Gastroesophageal sphincter (tissue), 4 donors: ENCODE measurements at places on chromosomes 1 and 21. TPM values are rescaled to one million over a fixed set of nuclear protein-coding genes. Genes with fewer than 3 reads are reported as not detected.

DNA sequence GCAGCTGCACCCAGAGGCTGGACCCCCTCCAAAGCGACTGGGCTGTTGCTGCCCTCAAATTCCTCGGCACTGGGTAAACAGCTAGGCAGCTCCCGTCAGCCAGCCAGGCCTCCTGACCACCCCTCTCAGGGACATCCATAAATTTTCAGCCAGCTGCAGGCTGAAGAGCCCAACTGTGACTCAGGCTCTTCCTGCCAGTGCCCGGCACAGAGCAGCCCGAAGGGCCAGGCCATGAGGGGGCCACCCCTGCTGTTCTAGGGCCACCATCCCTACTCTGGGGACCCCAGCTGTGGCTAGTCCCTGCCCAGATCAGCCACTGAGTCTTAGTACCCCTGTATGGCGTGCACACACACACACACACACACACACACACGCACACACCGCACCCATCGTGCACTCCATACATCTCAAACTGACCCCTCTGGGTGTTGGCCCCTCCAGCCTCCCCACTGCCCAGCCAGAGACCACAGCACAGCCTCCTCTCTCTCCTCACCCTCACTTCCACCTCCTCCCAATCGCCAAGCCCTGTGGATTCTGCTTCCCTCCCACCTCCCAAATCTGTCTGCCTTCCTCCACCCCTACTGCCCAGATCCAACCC is 6.2 kb upstream of the LAPTM5 start:
- ATAC-seq = peak; percentile 67

DNA sequence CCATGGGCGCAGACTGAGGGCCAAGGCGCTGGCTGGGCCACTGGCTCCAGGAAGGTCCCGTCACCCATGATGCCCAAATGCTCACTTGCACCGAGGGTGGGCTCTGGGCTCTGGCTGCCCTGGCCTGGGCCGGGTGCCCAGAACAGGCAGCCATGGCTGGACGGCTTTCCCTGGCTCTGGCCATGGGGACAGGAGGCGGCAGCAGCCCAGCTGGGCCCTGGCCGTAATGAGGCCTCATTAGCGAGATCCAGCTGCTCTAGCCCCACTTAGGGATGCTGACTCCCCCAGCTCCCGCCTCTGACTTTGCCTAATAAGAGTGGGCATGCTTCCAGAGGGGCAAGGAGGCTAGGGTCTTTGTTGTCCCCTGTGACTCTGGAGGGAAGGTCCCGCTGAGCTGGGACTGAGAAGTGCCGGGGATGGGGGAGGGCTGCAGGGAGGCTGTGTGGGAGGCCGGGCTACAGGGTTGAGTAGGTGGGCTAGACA is 11.8 kb downstream of the SLC6A9 start:
- no peak for ATAC-seq

GRCh38 chr1:213759359-213760181 is 228.2 kb upstream of the PROX1 start:
- no peak for ATAC-seq

GRCh38 chr1:158149175-158149574 is 31.5 kb upstream of the CD1D start:
- no peak for ATAC-seq

GRCh38 chr1:107807405-107807804 is 157.6 kb downstream of the VAV3 start:
- no peak for ATAC-seq

- no peak for ATAC-seq
These were observed 190.5 kb upstream of the C1orf174 start for GRCh38 chr1:4090556-4090955.

DNA sequence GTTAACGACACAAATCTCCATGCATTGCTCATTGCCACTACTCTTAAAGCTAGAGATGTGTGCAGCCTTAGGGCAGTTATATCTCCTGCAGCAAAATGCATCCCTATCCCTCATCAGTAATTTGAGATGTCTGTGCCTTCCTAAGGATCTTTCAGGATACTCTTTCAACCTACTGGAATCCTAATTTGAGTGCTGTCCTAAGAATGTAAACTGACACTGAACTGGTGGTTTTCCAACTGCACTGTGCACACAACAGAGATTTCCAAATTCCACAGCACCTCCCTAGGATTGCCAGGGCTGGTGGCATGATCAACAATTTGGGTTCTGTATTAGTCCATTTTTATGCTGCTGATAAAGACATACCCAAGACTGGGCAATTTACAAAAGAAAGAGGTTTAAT is 193.9 kb downstream of the LTN1 start:
- peak; percentile 43 for ATAC-seq

DNA sequence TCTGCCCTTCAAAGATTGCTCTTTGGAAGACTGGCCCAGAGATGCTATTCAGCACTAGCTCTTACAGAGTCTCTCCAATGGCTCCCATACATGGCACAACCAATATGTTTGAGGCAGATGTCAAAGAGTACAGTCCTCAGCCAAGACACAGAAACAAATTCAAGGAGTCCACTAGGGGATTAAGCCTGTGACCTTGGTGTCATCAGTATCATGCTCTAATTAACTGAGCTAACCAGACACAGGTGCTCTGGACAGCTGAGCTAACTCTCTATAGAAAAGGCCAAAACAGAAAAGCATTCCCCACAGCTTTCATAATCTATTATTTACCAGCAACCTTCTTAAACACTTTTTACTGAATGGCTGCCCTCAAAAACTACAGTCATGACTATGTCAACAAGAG is 666.0 kb upstream of the PLXNA2 start:
- ATAC-seq = no peak

DNA sequence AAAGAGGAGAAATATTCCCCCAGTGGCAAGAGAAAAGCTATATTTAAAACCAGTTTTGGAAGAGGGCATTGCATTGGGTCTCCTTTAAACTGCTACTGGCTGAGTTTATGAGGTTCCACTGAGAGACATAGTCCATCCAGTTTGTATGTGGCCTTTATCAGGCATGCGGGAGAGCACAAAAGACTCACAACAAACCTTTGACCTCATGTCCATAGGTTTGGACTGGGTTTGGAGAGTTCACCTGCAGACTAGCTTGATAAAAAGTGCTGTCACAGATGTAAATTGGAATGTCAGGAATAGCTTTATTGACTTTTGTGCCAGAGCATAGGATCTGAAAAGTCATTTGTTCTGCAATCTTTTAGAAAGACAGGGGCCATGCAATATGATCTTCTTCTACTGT is 131.0 kb upstream of the NRIP1 start:
- ATAC-seq = no peak

GRCh38 chr1:2428490-2428889 is 16.1 kb upstream of the PEX10 start:
- no peak for ATAC-seq

GRCh38 chr1:77900687-77901293 is 12.4 kb downstream of the NEXN start:
- ATAC-seq = no peak

GRCh38 chr1:44640200-44640853 is 34.0 kb downstream of the TMEM53 start:
- ATAC-seq = no peak

- ATAC-seq = no peak
These were observed 57.9 kb upstream of the S1PR1 start for GRCh38 chr1:101178688-101179491.

DNA sequence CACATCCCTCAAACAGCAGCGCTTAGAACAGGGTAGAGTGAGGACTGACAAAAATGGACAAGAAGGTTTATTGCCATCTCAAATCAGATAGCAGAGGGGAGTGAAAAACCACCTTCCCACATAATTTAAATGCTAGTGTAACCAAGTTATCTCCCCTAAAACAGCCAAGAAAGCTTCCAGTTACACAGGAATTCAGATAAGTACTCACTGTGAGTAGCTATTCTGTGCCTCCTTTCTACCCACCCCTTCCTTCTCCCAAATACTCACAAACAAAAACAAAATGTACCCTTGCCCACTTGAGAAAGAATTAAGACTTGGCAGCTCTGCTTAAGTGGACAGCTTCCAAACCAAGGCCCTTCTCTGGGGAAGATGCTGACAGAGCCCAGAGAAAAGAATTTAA is 9.1 kb downstream of the OTUD7B start:
- ATAC-seq = no peak

- ATAC-seq = peak; percentile 29
These were observed 9.2 kb downstream of the PDXK start for GRCh38 chr21:43728154-43728466.

DNA sequence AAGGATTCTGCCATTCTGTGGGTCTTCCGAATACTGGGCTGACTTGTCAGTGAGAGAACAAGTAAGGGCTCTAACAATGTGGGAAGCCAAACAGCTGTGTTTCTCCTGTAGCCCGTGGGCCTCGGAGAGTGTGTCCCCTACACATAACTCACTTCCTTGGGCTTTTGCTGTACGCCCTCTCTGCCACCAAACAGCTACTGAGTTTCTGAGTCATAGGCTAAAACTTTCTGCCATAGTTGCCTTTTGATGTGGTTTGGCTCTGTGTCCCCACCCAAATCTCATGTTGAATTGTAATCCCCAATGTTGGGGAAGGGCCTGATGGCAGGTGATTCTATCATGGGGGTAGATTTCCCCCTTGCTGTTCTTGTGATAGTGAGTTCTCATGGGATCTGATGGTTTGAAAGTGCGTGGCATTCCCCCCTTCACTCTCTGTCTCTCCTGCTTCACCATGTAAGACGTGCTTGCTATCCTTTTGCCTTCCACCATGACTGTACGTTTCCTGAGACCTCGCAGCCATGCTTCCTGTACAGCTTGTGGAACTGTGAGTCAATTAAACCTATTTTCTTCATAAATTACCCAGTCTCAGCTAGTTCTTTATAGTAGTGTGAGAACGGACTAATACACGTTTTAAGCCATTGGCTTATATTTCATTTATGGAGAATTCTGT is 194.8 kb upstream of the HMCN1 start:
- no peak for ATAC-seq

DNA sequence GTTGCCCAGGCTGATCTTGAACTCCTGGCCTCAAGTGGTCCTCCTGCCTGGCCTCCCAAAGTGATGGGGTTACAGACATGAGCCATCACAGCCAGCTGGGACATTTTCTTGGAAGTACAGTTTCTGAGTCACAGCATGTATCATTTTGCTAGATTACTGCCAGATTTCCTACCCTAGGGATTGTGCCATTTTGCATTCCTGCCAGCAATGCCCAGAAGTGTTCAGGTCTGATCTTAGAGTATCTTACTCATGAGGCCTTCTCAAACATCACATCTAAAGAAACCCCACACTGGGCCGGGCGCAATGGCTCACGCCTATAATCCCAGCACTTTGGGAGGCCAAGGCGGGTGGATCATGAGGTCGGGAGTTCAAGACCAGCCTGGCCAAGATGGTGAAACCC is 10.2 kb downstream of the BMP8A start:
- ATAC-seq = no peak

DNA sequence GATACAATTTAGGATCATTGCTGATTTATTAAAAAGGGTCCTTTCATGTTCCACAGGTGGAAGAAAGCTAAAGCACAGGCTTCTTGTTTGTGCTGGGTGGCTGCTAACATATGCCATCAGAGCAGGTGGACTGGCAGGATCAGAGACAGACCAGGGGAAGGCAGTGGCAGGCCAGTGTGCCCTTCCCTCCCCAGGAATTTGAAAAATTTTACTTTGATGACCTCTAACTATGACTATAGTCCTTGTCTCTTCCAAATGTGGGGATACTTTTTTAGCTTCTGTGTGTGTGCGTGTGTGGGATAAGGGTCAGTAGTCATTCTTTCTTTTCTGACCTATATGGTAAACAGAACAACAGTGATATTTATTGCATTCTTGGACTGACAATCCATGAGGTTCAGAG is 49.9 kb downstream of the LHX9 start:
- no peak for ATAC-seq

DNA sequence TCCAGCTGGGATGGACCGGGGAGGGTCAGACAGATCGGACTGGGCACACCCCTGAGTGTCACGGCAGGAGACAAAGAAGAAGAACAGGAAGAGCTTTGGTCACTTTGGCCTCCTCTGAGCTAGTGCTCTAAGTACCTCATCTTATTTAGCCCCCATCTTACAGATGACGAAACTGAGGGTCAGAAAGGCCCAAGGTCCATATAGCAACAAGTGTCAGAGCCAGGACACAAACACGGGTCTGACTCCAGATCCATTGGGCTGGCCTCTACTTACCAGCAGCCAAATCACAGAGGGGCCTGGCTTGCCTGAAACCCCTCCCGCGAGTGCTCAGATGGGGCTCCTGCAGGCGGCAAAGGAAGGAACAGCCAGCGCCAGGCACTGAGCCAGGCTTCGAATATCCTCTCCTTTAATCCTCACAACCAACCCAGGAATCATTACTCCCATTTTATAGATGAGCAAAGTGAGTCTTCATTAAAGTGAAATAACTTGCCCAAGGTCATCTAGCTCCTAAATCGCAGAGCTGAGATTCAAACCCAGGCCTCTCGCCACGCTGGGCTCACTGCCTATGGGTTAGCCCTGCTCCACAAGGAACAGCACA is 25.7 kb upstream of the SELENON start:
- ATAC-seq = no peak

DNA sequence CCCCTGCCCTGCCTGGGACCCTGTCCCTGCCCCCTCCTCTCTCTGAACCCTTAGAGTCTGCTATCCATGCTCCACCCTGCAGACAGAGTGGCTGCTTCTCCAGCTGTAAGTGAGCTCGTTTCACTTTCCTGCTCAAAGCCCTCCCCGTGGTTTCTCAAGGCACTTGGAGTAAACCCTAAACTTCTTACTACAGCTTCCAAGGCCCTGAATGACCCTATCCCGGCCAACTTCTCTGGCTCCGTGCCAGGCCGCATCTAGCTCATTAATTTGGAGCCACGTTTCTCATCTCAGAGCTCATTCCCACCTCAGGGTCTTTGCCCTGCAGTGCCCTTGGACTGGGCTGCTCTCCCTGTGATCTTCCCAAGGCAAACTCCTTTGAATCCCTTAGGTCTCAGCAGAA is 235.1 kb upstream of the RUNX1 start:
- no peak for ATAC-seq

The FCRL2 gene
- not detected for total RNA-seq

The SLC22A15 gene
- 2.3 TPM for total RNA-seq

The XCL1 gene
- total RNA-seq = not detected

The GNG4 gene
- total RNA-seq = 0.52 TPM

The SLAMF1 gene
- not detected for total RNA-seq

The INAVA gene
- 0.47 TPM for total RNA-seq

The SYT14 gene
- total RNA-seq = under 0.01 TPM

The FCER1G gene
- total RNA-seq = 6.4 TPM

The LMOD1 gene
- 1,521 TPM for total RNA-seq

The ARHGEF10L gene
- total RNA-seq = 76.5 TPM

The HS2ST1 gene
- total RNA-seq = 10.3 TPM

The DAP3 gene
- total RNA-seq = 115 TPM
